ENCODE measurements at places on chromosomes 2 and 18.

DNA sequence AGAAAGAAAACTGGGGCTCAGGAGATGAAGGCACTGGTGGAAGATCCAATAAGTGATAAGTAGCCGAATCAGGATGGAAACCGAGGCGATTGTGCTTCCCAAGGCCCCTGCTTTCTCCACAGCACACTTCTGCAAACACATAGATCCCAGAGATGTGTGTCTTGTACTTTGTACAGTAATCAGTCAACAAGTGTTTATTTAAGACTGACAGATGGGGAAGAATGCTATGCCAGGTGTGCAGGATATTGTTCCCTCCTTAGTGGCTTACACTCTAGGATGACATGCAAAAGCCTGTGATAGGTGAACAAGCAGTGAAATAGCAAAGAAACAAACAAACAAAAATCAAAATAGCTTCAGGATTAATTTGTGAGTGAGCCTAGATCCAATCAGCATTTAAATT is 116.6 kb downstream of the ACTR3 start:
- no peak for DNase-seq

GRCh38 chr18:55500316-55501086 is 87.5 kb downstream of the TCF4 start:
- DNase-seq = no peak

GRCh38 chr2:36404318-36404717 is 48.7 kb downstream of the CRIM1 start:
- DNase-seq = no peak

DNA sequence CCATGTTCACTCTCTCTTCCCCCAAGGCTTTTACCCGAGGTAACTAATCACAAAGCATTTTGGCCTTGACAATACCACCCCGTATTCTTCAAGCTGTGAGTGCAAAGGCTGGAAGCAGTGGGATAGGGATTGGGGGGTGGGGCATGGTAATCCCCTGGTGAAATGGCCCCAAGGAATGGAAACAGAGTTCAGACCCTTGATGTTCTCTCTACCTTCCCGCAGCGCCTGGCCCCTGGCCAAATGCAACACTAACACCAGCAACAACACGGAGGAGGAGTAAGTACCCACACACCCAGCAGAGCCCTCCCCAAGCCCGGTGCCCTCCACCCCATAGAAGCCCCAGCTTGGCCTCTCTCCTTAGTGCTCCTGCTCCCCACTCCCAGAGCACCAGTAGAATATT is 36.9 kb downstream of the CNGA3 start:
- DNase-seq = no peak

DNA sequence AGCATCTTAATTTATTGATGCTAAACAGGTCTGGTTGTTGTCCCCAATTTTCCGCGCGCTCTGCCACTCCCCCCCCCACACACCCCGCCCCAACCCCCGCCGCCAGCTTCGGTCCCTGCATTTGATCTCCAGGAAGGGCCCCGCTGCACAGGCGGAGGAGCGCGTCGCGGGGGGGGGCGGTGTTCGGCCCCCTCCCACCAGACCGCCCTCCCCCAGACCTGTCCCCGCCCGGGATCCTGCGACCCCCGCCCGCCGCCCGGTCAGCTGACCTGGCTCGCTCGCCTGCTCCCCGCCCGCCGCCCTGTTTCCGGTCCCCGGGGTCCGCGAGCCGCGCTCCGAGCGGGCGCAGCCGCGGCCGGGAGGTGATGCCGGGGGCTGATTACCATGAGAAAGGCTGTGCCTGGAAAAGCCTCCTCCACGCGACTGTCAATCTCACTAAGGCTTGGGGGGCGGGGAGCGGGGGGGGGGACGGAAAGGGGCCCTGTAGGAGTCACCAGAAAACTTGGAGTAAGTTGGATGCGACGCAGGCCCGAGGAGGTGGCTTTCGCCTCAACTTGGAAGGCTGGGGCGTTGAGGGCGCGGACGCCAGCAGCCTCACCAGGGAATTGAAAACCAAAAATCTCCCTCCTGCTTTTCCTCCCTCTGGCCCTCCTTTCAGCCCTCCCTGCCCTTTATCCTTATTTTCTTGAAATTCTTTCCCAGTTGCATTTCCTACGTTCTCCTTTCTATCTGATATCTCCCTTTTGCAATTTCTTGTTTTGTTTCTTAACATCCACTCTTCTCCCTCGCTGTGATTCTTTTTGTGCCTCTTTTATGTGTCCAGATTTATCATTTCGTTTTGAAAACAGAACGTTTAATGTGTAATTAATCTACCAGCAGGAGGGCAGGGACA is 4.4 kb upstream of the ZEB2 start:
- DNase-seq = no peak

DNA sequence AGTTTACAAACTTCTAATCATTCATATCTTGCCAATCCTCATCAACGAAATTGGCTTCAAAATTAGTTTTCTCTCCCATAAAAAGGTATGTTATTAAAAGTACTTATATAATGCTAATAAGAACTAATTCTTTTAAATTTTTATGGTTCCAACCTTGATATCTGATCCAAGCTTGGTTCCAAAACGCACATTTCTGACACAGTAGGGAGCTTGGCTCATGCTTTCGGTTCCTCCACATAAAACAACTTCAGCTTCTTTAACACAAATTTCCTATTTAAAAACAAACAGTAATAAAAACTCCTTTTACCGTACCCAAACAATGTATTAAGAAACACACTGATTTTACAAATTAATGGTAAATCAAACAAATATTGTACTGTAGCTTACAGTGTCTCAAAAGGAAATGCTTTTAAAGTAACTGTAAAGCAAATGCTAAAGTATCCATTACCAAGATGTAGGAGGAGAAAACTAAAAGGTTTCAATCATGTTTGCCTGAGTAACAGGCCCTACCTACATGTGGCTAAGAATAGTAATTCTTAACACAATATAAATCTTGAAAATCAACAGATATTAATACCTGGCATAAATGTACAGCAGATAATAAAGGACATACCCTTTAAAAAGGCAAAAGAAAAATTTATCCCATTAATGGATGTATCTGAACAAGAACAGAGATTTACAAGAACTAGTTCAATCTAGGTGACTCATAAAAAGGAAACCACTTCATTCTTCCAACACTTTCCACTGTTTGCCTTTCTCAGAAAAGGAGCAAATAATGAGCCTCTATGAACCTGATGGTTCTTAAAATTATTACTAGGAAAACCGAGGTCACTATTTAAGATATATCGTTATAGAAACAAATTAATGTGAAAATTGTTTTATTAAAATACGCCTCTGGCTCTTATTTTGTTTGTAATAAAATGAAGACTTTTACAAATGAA is 17.5 kb downstream of the ACAA2 start:
- no peak for DNase-seq

GRCh38 chr2:144437636-144438035 is 82.3 kb downstream of the ZEB2 start:
- DNase-seq = no peak

DNA sequence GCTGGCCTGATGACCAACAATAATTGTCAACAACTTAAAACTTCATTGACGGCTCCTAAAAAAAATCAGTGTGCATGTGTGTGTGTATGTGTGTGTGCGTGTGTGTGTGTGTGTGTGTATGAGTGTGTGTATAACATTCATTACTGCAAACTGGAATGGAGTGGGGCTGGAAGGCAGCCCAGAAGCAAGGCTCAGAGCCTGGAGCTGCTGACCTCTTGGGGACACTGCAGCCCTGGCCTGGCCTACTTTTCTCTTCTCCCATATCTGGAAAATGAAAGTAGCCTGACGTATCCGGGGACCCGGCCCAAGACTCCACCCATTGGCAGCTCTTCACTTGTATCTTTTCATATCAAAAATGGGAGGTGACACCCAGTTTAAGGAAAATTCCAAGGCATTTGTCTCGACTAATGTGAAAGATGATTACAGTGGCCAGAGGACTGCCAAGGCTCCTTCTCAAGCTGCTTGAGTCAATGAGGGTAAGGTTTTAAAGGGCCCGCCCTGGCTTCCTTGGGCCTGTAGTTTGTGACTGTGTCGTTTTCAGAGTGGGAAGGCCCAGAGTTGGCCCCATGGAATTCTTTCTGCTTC is 72.4 kb upstream of the IL1R1 start:
- no peak for DNase-seq

Measured in cortex of kidney (tissue), 1 donor.